Mesothelial cell of epicardium (in vitro differentiated cells): ENCODE measurements at places on chromosomes 12 and 14. TPM values are rescaled to one million over a fixed set of nuclear protein-coding genes. Genes with fewer than 3 reads are reported as not detected.

Gene PLBD1
- 41.3 to 48.1 TPM (median 43.8 TPM) in 3 replicates for total RNA-seq

DNA sequence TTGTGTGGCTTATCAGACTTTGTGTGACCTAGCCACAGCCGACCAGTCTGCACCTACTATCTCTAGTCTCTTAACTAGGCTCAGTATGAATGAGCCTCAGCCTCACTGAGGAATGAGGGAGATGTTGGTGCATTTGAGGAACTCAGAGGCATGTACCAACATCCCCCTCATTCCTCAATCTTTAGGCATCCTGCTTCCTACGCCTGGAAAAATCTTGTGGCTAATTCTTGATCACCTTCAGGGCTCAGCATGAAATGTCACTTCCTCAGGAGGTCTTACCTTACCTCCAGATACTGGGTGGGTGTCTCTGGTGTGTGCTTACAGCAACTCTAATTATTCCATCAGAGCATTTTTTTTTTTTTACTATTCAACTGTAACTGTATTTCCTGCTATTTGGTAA, 148.8 kb upstream of the TMCC3 start:
- DNase-seq = no peak

- DNase-seq = no peak
Observed at GRCh38 chr14:63512861-63513260, 30.3 kb downstream of the PPP2R5E start.

- no peak for DNase-seq
Observed at GRCh38 chr12:49716553-49716952, 9.3 kb upstream of the FMNL3 start.
